ENCODE measurements at places on chromosomes 5 and 9.
A peak's percentile ranks its signal among the peaks of the same experiment; 100 is the strongest.

DNA sequence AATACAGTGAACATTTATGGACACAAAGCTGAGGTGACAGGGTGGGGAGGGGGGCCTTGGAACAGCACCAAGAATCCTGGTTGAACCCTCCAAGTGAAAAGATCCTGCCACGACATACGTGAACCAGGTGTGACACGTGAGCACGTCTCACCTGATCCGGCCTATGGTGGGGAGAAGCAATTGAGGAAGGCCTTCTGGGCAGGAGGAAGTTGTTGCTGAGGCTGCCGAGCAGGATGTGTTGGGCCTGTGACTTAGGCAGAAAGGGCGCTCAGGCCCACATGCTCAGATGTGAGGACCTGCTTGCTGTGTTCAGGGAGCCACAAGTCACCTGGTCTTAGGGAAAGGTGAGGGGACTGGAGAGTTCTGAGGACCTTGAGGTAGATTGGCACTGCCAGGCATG, 2.5 kb upstream of the MAPK9 start:
- DNase-seq = no peak

- DNase-seq = no peak
Measured at GRCh38 chr5:139212486-139212885, 14.3 kb upstream of the SIL1 start.

GRCh38 chr9:136314056-136314416, 10.1 kb upstream of the CCDC187 start:
- DNase-seq = no peak

- DNase-seq = peak; percentile 37
Measured at GRCh38 chr5:68216245-68217046, 890 bp downstream of the PIK3R1 start.

GRCh38 chr9:127856094-127856728, 1.8 kb upstream of the ENG start:
- DNase-seq = no peak

- no peak for DNase-seq
Measured at GRCh38 chr5:89229331-89230070, 346.5 kb upstream of the MEF2C start.

DNA sequence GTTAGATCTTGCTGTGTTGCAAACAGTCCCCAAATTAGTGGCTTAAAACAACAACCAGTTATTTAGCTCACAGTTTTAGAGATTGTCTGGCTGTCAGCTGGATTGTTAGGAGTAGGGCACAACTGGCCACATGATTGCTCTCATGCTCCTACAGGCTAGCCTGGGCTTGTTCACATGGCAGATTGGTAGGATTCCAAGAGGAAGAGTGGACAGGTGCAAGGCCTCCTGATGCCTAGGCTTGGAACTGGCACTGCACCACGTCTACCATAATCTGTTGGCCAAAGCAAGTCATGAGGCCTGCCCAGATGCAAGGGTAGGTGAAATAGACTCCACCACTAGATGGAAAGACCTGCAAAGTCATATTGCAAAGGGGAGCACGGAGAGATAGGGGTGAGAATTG, 76.4 kb downstream of the ACER2 start:
- DNase-seq = no peak

GRCh38 chr5:101306391-101307137, 403.5 kb upstream of the ST8SIA4 start:
- no peak for DNase-seq

- no peak for DNase-seq
Measured at GRCh38 chr5:8773046-8773615, 772.7 kb downstream of the SEMA5A start.

- no peak for DNase-seq
Measured at GRCh38 chr5:32583582-32584232, 1.6 kb upstream of the SUB1 start.

DNA sequence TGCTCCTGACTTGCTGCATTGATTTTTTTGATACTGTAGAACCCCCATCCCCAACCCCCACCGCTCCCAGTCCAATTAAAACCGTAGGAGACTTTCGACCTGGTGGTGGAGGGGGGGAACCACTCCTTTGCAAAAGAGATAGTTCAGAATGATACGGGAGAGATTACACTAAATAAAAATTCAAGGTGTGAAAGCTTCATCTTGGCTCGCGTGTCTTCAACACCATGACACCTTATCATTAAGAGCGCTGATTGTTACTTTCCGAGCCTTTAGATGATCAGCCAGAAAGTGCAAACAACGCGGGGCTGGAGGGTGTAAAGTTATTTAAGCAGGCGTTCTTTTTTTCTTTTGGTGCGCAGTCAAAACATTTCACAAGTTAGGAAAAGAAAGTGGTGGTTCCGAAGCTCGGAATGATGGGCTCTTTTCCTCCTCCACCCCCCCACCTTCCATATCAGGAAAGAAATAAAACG, 1.3 kb upstream of the ZNF462 start:
- no peak for DNase-seq

DNA sequence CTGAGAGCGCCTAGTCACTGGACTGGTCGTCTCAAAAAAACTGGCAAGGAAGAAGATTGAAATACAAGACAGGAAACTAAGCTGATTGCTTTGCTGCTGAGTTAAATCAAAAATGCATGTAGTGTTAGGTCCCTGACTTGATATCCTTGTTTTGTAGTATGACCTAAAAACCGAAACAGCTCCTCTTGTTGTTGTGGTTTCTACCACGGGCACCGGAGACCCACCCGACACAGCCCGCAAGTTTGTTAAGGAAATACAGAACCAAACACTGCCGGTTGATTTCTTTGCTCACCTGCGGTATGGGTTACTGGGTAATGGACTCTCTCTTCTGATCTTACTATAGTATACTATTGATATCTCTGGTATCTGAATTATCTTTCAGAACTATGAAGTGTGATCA, 4.3 kb downstream of the MTRR start:
- no peak for DNase-seq

DNA sequence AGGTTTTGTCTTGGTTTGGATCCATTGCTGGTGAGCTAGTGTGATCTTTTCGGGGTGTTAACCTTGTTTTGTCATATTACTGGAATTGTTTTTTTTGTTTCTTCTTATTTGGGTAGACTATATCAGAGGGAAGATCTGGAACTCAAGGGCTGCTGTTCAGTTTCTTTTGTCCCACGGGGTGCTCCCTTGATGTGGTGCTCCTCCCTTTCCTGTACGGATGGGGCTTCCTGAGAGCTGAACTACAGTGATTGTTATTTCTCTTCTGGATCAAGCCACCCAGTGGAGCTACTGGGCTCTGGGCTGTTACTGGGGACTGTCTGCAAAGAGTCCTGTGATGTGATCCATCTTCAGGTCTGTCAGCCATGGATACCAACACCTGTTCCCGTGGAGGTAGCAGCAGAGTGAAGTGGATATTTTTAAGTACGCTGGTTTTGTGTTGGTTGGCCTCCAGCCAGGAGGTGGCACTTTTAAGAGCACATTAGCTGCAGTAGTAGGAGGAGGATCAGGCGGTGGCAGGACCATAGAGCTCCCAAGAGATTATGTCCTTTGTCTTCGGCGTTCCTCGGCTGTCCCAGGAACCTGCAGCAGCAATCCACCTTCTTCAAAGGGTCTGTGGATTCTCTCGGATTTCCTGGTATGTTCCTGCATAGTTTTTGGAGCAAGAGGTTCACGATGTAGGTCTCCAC, 27.2 kb downstream of the SCAMP1 start:
- no peak for DNase-seq

GRCh38 chr5:42992088-42992879, 47.8 kb downstream of the ANXA2R start:
- no peak for DNase-seq

DNA sequence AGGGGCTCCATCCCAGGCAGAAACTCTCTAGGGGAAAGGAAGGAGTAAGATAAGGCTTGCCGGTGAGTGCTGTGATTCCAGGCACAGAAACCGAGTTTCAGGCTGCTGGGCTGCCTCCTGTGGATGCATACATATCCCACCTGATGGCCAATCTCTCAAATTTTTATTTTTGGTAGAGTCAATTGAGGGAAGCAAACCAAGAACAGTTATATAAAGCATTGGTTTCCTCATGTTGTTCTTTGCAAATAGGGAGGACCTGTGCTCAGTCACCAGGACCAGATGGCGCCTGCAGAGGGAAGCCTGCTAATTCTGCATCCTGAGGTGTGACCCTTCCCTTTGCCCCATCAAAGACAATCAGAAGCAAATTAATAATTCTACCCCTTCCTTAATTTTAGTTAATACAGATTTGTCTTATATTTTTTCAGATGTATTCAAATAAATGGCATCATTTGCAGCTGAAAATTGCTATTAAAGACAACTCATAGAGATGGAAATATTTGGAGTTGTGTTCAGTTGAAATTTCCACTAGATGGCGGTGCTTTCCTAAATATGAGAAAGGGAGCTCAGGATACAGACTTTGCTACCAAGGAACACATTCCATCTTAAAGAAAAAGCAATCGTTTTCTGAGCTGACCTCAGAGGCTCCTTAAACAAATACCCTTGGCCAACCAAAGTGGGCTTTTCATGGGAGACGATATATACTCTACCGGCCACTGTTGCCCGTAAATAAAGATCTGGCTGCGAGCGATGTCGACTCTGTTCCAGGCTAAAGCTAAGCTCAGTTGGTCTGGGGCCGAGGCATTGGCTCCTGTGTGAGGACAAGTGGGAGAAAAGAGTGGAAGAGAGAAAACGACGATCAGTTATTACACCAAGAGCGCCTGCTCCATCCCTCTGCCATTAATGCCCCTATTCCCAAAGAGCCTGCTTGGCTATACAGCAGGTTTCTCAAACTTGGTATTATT, 225.7 kb upstream of the KLF9 start:
- DNase-seq = no peak

GRCh38 chr9:33752130-33752637, 43.2 kb upstream of the PRSS3 start:
- DNase-seq = no peak

- DNase-seq = no peak
Measured at GRCh38 chr9:135032868-135033460, 54.5 kb upstream of the OLFM1 start.

DNA sequence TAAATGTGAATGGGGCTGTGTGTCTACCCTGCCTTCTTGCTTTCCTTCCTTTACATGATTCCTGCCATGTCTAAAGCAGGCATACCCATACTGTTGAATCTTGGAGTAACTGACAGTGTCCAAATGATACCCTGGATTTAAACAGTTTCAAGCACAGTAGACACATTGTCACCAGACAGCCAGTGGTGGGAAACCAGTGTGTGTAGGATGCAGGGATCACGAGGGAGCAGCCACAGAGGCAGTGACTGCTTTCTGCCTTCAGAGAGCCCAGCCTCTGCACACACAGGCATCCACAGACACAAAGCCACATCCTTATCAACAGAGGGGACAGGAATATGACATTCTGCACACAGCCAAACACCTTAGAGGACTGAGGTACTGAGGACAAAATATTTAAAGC, 184.2 kb upstream of the TBCA start:
- no peak for DNase-seq

- no peak for DNase-seq
Measured at GRCh38 chr5:133440467-133441115, 171.8 kb downstream of the FSTL4 start.

GRCh38 chr9:90274725-90275124, 367.9 kb downstream of the DIRAS2 start:
- DNase-seq = no peak

DNA sequence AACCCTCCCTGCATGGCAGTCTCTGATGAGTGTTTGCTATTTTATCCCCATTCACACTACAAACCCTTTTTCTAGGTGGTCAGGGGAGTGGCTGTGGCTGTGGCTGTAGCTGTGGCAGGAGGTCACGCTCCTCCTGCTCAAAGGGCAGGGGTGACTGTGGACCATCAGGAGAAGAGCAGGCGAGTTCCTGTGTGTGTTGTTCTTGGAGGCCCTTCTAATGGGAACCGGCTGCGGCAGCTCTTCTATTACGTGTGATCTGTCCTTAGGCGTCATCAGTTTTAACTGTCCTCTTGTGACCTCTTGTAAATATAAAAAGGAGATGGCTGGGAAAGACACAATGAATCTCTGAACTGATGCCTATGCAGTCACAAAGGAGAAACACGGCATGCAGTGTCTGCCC, 65.1 kb downstream of the ANKH start:
- no peak for DNase-seq

- no peak for DNase-seq
Measured at GRCh38 chr5:98319299-98320011, 454.0 kb upstream of the RGMB start.

- DNase-seq = no peak
Measured at GRCh38 chr5:54725391-54726280, 208.1 kb downstream of the SNX18 start.

DNA sequence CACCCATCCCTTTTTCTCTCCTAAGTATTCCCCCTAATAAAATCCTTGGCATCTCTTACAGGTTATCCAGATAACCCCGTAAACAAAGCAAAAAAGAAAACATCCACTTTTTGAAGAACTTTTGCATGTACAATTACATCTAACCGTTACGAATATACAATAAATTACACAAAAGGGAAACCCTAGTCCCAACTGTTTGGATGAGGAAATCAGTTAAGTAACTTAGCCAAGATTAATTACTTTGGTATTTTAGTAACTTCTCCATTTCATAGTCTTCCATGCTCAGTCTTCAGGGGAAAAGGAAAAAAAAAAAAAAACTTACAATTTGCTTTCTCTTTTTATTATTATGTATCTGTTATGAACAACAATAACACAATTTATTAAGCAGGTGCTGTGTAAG, 212.9 kb downstream of the ACTL7B start:
- DNase-seq = no peak

- DNase-seq = peak; percentile 30
Measured at GRCh38 chr9:92634712-92635605, 35.0 kb downstream of the IPPK start.

DNA sequence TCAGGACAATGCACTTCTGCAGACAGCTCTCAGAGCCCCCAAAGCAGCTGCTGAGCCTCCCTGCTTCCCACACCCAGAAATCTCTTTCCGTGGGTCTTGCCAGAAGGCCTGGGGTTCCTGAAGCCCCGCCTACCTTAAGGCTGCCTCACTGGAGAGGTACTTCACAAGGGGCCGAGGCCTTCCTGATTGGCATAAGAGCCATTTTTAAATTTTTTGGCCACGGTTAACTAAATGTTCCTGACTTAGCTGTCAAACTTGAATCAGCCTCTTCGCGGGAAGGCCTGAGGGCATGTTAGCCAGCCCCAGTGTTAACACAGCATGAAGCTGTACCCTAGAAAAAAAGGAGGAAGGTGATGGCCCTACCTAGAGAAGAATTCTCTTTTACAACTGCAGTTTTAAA, 20.7 kb upstream of the EPB41L4B start:
- DNase-seq = no peak

- peak; percentile 60 for DNase-seq
Measured at GRCh38 chr5:159106569-159107282, 7.0 kb upstream of the EBF1 start.

Measured in stimulated activated CD4-positive, alpha-beta T cell treated with anti-CD3 and anti-CD28 coated beads, Interleukin-1b, Interleukin-23, amount 100 ng/mL, for 24 hours (primary cell).